ENCODE measurements at places on chromosomes 7 and 10.

- no peak for DNase-seq
Observed at GRCh38 chr7:86846494-86847190, 202.9 kb downstream of the GRM3 start.

DNA sequence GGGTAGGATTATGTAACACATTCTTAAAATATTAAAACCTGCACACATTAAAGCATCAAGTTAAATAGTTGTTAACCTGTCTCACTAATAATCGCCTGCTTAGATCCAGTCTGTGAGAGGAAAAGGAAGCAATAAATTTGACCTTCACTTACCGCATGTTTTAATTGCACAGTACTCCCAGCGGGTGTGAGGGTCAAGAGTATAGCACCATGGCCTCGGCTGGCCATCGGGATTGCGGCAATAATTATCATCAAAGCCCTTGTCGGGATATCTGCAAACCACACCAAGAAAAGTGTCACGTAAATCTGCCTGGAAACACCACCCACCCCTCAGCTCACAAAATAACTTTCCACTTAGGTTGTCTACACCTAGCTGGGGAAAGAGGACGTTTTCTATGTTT lies 26.6 kb downstream of the HGF start:
- no peak for DNase-seq

GRCh38 chr10:69481305-69481704 lies 30.0 kb downstream of the TSPAN15 start:
- DNase-seq = peak; percentile 92

GRCh38 chr7:45982907-45983719 lies 62.0 kb upstream of the IGFBP3 start:
- DNase-seq = no peak

- DNase-seq = no peak
Observed at GRCh38 chr10:75265856-75266255, 30.1 kb upstream of the COMTD1 start.

GRCh38 chr10:124233546-124234138 lies 140.2 kb upstream of the CHST15 start:
- DNase-seq = no peak

- DNase-seq = no peak
Observed at GRCh38 chr7:87156709-87157108, 4.5 kb downstream of the DMTF1 start.

GRCh38 chr7:39589323-39590111 lies 23.3 kb downstream of the YAE1 start:
- DNase-seq = peak; percentile 99

- DNase-seq = peak; percentile 66
Observed at GRCh38 chr7:116525913-116526861, 1.4 kb downstream of the CAV1 start.

GRCh38 chr7:66211429-66211828 lies 6.3 kb downstream of the TPST1 start:
- no peak for DNase-seq

- DNase-seq = no peak
Observed at GRCh38 chr7:12146813-12147212, 64.3 kb upstream of the TMEM106B start.

DNA sequence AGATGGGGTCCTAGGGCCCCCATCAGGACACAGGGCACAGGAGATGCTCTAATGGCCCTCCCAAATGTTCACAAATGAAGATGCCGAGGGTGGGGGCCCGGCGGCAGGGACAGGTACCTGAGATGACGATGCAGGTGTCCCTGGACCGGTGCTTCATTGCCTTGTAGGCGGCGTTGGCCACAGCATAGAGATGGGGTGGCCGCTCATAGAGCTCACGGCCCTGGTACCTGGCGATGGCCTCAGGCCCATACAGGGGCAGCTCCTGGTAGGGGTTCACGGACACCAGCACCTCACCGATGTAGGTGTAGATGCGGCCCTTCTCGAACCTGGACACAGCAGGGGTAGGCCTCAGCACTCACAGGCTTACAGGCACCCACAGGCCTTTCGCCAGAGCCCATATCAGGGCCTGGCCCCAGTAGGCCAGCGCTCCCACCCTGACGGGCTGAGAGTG lies 2.0 kb downstream of the MYO1G start:
- no peak for DNase-seq

- no peak for DNase-seq
Observed at GRCh38 chr7:142263598-142264380, 5.9 kb upstream of the PRSS58 start.

DNA sequence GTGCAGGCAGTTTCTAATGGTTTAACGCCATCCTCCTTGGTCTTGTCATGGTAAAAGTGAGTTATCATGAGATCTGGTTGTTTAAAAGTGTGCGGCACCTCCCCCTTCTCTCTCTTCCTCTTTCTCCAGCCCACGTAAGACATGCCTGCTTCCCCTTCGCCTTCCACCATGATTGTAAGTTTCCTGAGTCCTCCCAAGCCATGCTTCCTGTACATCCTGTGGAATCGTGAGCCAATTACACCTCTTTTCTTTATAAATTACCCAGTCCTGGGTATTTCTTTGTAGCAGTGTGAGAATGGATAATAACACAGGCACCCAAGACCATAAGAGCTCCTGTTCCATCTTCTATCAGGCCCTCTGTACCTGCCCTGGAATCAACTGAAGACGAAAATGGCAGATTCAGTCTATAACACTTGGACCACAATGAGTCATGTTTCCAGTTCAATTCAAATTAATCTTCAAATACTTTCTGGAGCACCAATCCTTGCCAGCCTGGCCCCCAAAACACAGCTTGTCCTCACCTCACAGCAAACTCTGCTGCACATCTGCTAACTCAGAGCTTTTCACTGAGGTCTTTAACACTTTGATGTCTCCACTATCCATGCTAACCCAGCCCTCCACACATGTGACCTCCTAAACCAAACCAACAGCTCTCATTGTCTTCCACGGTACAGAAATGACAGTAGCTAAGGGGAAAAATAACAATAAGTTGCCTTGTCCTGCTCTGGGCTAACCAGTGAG lies 73.2 kb downstream of the SFMBT2 start:
- DNase-seq = peak; percentile 92

DNA sequence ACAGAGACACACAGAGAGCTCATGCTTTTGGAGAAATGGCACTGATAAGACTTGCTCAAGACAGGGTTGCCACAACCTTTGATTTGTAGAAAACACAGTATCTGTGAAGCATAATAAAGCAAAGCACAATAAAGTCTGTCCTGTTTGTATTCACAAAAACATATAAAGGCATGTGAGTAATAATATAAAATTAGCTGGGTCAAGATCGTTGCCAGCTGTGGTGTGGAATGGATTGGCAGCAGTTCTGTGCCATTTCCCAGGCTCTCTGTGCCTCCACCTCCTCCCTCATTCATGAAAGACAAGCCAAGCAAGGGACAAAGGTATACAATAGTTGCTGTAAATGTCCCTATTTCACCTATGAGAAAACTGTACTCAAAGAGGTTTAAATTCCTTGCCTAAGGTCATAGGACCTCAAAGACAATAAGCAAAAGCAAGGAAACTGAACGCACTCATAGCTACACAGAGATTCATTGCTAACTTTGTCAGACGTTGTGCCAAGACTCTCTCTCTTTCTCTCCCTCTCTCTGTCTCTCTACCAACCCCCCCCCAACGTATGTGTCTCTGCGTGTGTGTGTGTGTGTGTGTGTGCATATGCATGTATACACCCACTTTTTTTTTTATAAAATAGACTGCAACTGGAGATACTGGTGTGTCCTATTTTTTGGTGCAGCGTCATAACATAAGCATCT lies 31.8 kb downstream of the CHST3 start:
- no peak for DNase-seq

GRCh38 chr7:2504128-2504888 lies 15.3 kb upstream of the LFNG start:
- no peak for DNase-seq

DNA sequence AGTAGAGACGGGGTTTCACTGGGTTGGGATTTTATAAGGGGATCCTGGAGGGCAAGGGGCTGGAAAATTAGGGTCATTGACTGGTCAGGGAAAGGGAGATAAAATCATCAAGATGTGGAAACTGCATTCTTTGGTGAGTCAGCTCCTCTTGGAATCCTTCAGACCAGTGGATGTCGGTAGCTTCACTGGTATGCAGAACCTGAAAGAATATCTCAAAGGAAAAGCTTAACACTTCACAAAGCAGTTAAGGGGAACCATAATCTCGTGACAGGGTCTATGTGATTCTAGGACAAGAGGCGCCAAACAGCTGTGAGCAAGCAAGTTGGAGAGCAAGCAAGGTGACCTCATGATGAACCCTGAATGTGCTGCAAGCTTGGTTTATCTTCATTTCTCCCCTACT lies 634.7 kb upstream of the AUTS2 start:
- no peak for DNase-seq

- DNase-seq = no peak
Observed at GRCh38 chr7:9240001-9240400, 806.6 kb downstream of the NXPH1 start.

GRCh38 chr7:32905175-32905662 lies 13.7 kb upstream of the KBTBD2 start:
- peak; percentile 74 for DNase-seq

- DNase-seq = no peak
Observed at GRCh38 chr10:117483056-117483590, 59.4 kb upstream of the EMX2 start.

DNA sequence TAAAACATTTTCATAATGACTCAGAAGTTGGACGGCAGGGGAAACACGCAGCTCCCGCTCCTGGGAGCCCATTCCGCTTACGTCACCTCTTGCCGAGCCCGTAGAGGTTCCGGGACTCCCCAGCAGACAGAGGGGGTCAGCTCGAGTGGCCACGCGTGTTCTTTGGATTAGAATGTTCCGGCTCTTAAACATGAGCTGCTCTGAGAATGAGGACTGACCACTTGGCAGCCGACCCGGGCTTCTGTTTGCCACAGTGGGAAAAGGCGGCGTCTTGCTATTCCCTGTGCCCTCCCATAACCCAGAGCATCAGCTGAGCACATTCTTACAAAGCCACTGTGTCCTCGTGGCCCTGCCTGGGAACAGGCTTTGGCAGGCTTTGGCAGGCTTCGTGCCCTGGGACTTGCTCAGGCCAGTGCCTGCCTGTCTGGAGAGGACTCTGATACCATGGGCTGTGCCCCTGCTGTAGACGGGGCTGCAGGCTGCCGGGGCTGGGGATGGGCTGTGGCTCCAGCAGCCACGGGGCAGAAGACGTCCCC lies 40.1 kb downstream of the PFKP start:
- DNase-seq = no peak

DNA sequence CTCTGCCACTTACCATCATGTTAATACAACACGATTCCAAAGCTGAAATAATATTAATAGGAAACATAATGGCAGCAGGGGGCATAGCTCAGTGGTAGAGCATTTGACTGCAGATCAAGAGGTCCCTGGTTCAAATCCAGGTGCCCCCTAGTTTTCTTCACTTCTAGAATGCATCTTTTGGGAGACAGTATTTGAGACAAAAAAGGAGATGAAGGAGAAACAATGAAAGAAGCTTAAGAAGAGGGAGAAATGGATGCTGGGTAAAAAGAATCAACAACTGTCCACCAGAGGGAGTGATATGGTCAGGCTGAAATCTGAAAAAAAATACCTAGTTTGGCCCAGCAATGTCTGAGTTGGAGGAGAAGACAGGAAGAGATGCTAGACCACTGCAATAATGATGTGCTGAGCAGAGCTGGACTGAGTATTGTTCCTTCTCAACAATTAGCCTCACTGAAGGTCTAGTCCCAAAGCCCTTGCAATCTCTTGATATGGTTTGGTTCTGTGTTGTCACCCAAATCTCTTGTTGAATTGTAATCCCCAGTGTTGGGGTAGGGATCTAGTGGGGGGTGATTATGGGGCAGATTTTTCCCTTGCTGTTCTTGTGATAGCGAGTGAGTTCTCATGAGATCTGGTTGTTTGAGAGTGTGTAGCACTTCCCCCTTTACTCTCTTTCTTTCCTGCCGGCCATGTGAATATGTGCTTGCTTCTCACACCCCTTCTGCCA lies 48.3 kb downstream of the ZNF783 start:
- DNase-seq = peak; percentile 74

GRCh38 chr7:46468753-46469356 lies 547.8 kb upstream of the IGFBP3 start:
- peak; percentile 3 for DNase-seq

- no peak for DNase-seq
Observed at GRCh38 chr10:130234171-130234965, 98.2 kb downstream of the GLRX3 start.

DNA sequence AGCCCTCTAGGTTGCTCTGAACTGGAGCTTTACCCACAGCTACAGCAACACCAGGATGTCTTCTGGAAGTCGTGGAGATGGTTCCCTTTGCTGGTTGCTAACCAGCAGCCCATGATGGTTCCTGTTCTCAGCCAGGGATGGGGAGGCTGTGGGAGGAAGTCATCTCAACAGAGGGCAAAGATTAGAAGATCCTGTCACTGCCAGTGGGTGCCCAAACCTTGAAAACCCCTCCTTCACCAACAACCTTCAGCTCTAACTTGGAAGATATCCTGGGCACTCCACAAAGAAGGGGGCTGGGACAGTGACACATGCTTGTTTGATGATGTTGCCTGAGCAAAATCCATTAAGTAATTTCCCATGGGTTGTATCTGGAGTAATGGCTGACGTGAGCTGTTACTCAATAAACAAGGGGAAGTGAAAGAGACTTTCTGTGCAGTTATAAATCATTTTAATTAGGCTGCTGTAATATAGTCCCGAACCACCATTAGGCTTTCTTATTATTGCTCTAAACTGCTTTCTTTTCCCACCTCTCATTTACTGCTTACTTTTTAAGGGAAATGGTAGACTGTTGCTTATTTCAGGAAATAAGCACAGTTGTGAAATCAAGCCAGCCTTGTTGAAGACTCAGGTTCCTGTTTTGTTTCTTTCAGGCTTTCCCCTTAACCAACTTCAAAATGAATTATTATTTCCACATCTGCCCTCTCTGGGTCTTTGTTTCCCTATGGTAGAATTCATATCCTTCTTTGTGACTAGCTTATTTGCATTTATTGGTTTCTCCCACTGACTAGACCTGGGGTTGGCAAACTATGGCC lies 124.8 kb downstream of the PPP1R17 start:
- peak; percentile 99 for DNase-seq

DNA sequence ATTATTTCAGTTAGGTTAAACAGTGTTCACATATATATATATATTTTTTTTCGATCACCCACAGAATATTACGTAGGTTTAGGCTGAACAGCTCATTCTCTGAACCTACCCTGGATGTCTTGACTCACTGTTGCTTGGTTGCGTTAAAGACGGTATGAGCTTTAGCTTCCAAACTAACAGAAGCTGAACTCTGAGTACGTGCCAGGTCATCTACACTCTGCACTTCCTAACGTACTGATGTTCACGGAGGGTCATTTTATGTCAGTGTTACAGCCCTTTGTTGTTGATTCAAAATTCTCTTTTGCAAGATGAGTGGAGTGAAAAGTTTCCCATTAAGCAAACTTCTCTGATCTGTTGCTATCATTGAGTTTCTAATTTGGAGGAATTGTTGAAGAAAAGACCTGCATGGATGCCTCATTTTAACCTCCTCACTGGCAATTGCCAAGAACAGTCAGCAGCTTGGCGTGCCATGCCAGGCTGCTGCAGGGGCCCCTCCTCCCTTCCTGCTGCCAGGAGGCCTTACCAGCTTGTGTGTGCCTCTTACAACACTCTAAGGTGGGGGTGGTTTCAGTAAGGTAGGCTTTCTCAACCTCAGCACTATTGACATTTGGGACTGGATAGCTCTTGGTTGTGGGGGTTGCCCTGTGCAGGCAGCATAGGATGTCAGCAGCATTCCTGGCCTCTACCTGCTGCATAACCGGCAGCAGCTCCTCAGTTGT lies 44.3 kb downstream of the INSYN2A start:
- DNase-seq = no peak
